ENCODE measurements at places on chromosomes 2 and 18.

GRCh38 chr2:167524786-167525185, 636.5 kb downstream of the XIRP2 start:
- no peak for DNase-seq

DNA sequence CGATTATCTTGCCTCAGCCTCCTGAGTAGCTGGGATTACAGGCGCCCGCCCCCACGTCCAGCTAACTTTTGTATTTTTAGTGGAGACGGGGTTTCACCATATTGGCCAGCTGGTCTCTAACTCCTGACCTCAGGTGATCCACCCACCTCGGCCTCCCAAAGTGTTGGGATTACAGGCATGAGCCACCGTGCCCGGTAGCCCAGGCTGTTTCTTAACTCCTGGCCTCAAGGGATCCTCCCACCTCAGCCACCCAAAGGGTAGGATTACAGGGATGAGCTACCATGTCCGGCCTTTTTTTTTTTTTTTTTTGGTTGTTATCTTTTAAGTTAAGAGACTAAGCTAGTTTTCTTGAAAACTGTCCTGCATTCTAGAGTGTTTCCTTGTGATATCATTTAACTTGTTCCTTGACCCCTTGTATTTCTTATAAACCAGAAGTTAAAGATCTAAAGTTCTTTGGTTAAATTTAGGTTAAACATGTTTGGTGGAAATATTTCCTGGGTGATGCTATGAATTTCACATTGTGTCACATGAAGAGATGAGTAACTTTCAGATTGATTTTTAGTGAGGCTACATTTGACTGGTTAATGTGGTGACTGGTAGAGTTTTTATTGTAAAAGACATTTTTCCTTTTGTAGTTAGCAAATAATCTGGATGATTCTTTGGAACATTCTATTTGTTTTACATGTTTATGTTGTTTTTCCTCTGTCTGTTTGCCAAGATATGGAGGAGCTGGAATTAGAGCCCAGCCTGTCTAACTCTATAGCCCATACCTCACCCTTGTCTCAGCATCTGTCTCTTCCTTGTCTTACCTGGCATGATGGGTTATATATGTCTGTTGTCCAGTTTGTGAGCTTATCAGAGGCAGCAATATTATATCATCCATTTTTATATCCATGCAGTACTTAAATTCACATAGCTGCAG, 5.2 kb downstream of the NCAPH start:
- DNase-seq = no peak

DNA sequence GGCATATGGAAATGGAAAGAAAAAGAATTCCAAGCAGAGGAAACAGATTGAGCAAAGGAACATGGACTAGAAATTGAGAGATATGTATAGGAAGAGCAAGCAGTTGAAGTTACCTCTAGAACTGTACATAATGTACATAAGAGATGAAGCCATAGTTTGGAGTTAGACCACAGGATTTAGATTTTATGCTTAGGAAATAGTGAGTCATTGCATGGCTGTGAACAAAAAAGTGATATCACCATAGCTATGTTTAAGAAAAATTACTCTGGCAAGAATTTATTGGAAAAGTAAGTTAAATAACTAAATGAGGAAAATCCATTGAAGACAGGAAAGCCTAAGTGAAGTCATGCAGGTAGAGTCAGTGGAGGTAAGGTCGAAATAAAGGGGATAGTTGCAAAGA, 99.4 kb upstream of the GALNT5 start:
- DNase-seq = no peak

DNA sequence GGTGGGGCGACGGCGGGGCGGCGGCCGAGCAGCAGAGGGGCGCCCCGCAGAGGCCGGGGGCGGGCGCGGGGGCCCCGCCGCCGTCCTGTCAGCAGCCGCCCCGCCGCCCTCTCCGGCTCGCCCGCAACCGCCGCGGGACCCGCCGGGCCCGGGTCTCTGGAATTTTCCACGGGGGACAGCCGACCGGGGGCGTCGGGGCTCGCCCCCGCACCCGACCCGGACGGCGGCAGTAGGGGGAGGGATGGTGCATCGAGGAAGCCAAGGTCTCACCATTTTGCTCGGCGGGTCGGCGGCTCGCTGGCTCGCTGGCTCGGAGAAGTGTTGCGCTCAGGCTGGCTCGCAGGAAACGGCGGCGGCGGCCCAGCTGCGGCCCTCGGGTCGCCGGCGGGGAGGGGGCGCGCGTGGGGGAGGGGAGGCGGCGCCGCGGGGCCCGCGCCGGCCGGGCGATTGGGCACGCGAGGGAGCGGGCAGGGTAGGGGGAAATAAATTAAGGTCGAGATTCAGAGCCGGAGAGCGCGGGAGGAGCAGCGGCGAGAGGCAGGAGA, 405 bp downstream of the PPP3R1 start:
- peak; percentile 6 for DNase-seq

- no peak for DNase-seq
Measured at GRCh38 chr2:68463287-68463877, 3.7 kb downstream of the FBXO48 start.
